ENCODE measurements at places on chromosomes 4 and X.

DNA sequence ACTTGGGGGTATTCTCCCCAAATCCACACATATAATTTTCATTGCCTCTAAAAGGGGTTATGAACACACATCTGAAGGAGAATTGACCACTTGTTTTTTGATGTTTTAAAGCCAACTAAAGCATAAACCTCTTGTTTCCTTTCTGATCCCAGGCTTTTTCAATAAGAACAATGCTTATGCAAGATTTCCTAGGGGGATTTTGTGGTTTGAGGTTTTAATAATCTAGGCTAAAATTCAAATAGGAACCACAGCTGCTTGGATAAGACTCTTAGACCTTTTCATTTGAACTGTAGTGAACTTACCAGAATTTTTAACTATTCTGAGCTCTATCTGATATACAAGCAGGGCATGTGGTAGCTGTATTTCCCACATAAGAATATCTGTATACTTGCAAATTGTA, 651.1 kb downstream of the ANKRD50 start:
- no peak for DNase-seq

DNA sequence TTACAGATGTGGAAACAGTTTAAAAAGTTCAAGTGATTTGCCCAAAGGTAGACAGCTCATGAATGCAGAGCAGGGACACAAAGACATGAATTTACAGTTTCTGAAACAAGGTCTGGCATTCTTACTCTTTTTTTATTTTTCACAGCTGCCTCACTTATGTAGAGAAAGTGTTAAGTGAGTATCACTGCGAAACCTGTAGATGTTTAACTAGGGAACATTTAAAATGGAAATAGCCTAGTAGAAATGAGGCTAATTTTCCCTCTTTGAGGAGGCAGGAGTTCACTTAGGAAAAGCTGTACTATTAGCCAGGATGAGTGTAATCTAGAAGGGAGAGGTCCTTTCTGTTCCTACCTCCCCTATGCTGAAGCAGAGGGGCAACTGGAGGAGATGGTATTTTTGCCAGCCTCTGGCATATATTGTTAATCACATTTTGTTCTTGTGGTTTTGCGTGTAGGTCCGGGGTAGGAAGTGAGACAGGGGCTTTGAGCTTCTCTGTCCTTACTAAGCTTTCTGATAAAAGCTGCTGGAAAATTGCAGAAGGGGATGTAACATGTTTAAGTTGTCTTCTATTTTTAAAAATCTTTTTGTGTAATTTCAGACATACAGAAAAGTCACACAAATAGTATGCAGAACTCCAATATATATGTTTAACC, 492.8 kb upstream of the NR3C2 start:
- no peak for DNase-seq

DNA sequence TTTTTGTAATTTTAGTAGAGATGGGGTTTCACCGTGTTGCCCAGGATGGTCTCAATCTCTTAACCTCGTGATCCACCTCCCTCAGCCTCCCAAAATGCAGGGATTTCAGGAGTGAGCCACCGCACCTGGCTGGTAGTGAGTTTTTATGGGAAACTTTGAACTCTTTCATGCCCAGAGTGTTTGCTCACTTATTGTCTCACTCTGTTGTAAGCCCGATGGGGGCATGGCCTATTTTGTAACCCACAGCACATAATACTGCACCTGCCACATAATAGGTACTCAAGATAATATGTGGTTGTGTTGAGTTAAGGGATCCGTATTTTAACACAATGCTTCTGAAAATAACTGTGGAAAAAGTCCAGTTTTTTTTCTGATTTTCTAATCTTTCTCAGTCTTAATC, 109.6 kb upstream of the GIMD1 start:
- no peak for DNase-seq

DNA sequence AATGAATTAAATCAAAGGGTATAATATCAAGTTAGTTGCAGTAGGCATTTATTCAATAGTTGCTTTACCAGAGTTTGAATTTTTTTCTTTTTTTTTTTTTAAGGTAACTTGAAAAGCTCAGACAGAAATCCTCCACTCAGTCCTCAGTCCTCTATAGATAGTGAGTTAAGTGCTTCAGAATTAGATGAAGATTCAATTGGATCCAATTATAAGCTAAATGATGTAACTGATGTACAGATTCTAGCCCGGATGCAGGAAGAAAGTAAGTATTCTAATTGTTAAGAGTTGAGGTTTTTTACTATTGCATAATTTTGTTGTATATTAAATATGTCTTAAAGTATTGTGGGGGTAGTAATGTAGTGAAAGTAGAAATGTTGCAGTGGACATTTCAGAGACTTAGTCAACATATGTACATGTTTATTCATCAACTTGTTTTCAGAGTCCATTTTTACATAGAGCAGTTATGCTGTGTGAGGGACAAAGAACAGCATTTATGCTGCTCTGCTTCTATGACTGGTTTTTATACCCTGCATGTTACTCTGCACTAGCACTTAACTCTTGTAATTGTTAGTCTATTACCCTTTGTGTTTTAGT, 38.4 kb downstream of the SLAIN2 start:
- DNase-seq, result no peak

DNA sequence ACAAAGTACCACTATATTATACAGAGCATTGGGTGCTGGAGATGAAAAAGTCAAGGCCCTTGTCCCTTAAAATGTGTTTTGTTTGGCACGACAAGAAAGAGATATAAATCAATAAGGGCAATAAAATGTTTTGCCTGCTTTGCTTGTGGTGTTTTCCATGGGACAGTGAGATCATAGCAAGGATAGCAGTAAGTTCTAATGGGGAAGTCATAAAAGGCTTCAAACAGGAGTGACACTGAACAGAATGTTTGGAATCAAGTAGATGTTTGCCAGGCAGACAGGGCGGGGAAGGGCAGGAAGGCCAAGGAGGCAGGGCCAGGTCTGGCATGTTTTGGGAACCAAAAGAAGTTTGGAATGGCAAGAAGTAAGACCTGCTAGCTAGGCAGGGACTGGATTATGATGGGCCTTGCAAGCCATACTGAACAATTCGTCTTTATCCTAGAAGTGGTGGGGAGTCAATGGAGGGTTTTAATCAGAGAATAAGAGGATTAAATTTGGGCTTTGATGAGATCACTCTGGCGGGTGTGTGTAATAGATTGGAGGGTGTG, 16.4 kb downstream of the FGF2 start:
- no peak for DNase-seq

GRCh38 chr4:1715002-1715758, 3.1 kb upstream of the SLBP start:
- DNase-seq, result no peak

GRCh38 chr4:124432500-124432899, 280.0 kb downstream of the ANKRD50 start:
- DNase-seq, result no peak

GRCh38 chrX:7065473-7065872, 82.0 kb upstream of the STS start:
- no peak for DNase-seq

- DNase-seq, result no peak
These were observed 69.5 kb upstream of the ANK2 start for GRCh38 chr4:112979881-112980421.

GRCh38 chrX:73525928-73526690, 36.9 kb upstream of the CHIC1 start:
- no peak for DNase-seq

DNA sequence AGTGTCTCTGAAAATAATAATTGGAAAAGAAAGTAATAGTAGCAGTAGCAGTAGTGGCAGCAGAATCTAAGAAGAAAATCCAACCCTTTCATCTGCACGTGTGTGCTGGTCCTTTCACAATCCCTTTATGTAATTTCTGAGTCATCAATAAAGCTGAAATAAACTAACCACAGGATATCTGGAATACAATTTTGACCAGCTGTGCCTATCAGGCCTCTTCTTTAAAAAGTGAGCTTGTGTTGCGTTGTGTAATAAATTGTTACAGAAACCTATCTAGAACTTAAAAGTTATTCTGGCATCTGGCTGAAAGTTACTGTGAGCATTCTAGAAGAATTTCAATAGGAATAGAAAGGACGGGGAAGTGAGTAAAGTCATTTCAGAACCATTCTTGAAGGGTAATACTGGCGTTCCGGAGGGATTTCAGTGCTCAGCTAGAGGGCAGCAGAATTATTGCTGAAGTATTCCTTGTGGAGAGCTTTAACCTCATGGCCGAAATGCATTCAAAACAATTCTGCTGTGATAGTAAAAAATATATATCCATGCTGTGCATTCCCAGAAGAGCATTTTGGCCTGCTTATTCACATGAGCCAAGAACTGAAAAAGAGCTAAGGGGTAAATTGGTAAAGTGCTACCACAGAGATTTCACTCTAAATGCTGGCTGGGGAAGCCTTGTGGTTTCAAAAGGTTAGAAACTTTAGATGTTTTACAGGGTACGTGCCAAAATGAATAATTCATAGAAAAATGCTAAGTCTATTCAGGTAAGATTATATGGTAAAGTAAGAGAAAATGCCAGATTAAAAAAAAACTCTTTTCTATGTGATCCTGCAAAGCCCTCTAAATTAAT, 260.6 kb downstream of the NKX6-1 start:
- no peak for DNase-seq

GRCh38 chrX:47093248-47093647, 15.0 kb downstream of the RGN start:
- peak; percentile 4 for DNase-seq

GRCh38 chr4:102387552-102388150, 42.4 kb upstream of the SLC39A8 start:
- DNase-seq, result no peak

DNA sequence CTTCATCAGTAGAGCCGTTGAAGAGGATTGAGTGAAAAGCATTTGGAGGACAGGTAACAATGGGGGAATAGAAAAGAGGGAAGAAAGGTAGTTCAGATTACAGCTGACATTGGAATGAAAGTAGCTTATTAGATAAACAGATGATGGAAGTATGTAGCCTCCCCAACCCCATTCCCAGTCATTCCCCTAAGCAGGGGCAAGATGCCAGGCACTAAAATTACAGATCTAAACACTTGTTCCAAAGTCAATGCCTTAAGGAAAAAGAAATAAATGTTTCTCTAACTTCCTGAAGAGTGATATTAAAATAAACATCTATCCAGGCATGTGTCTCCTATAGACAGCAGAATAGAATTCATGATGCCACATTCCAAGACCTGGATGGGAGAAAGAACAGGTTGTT, 350.8 kb downstream of the PDGFC start:
- DNase-seq, result no peak

- no peak for DNase-seq
These were observed 83.1 kb upstream of the CLCN4 start for GRCh38 chrX:10073671-10074070.

GRCh38 chr4:123443401-123444289, 47.0 kb downstream of the SPRY1 start:
- DNase-seq, result peak; percentile 37

GRCh38 chr4:73728091-73728741, 12.2 kb upstream of the CXCL8 start:
- no peak for DNase-seq

Measured in stimulated activated naive CD8-positive, alpha-beta T cell treated with anti-CD3 and anti-CD28 coated beads, Interleukin-15, Interleukin-2, amounts not matched to agents 100 U/mL and 50 U/mL, for 24 hours (primary cell).